ENCODE measurements at places on chromosomes 3 and 15. TPM values are rescaled to one million over a fixed set of nuclear protein-coding genes. Genes with fewer than 3 reads are reported as not detected.

GRCh38 chr3:64084640-64085039 lies 61.3 kb upstream of the PSMD6 start:
- H3K27me3 ChIP-seq: no peaks in the 10 kb centered on the region
- H3K36me3 ChIP-seq: no peaks in the 10 kb centered on the region
- DNase-seq: no peak
- no peak overlapping the region for H3K4me3 ChIP-seq

GRCh38 chr3:149621218-149622005 lies 36.4 kb downstream of the WWTR1 start:
- DNase-seq: no peak
- H3K27ac ChIP-seq: peak overlapping the region; percentile 44
- no peaks in the 10 kb centered on the region for H3K27me3 ChIP-seq
- peaks cover 42% of the 10 kb centered on the region for H3K4me1 ChIP-seq
- H3K36me3 ChIP-seq: no peaks in the 10 kb centered on the region

GRCh38 chr3:151940481-151940880 lies 67.0 kb downstream of the SUCNR1 start:
- H3K4me3 ChIP-seq: no peak overlapping the region
- H3K27me3 ChIP-seq: no peaks in the 10 kb centered on the region
- no peak for DNase-seq
- H3K4me1 ChIP-seq: no peaks in the 10 kb centered on the region

GRCh38 chr15:40468898-40469331 lies 1.9 kb upstream of the CHST14 start:
- H3K27me3 ChIP-seq: no peaks in the 10 kb centered on the region
- peaks cover 22% of the 10 kb centered on the region for H3K4me1 ChIP-seq
- no peak overlapping the region for H3K4me3 ChIP-seq
- no peak for DNase-seq
- H3K36me3 ChIP-seq: peaks cover 33% of the 10 kb centered on the region

Gene CYP11A1
- total RNA-seq: 3.4 TPM

Gene ADAM10
- 84.0 TPM for total RNA-seq

All from heart left ventricle (tissue), 16 donors.